Activated CD4-positive, alpha-beta T cell treated with anti-CD3 and anti-CD28 coated beads, Interleukin-2, amount 50 U/mL, for 24 hours (primary cell): ENCODE measurements at places on chromosomes 1 and 21.

DNA sequence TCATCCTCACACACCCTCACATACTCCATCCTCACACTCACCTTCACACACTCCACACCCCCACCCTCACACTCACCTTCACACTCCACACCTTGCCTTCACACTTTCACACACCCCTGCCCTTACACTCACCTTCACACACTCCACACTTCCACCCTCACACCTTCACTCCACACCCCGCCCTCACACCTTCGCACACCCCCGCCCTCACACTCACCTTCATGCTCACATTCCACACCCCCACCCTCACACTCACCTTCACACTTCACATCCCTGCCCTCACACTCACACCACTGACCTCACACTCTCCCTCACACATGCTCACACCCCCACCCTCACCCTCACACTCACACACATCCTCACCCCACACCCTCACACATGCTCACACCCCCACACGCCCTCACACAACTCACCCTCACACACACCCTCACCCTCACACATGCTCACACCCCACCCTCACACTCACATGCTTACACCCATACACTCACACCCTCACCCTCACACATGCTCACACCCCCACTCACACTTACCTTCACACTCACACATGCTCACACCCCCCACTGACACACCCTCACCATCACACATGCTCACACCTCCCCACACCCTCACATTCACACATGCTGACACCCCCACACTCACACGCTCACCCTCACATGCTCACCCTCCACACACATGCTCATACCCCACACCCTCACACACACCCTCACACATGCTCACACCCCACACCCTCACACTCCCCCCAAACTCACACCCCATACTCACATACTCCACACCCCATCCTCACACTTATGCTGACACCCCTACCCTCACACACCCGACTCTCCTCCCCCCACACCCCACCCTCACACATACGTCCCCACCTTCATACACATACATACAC lies 44.5 kb upstream of the EDN2 start:
- DNase-seq, result no peak

- peak; percentile 2 for DNase-seq
These were observed 184.5 kb upstream of the TMEM51 start for GRCh38 chr1:14969006-14969405.

DNA sequence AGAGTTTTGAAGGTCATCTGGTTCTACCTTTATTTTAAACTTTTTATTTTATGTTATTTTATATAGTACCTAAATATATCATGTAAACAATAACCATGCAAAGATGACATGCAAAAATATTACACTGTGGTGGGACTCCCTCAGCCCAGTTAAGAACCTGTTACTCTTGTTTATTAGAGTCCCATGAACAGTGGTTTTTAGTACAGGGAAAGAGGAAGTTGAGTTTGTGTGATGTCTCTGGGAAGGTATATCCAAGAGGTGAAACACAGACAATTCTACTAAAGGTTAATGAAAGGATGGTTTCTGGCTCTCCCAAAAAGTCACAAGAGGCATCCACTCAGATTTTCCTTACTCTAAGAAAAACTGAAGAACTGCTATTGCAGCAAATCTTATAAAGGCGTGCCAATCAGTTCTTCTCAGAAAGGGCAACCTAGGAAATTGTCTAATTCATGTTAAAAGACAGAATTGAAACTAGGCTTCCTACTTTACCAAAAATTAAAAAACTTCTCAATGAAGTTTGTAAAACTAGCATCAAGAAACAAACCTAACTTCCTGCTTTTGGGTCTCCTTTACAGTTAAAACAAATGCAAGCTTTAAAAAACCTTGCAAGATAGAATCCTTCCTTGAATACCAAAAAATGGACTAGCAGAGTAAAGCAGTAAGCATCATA lies 19.9 kb downstream of the GFI1 start:
- no peak for DNase-seq

GRCh38 chr1:86114236-86114635 lies 42.3 kb downstream of the COL24A1 start:
- DNase-seq, result no peak

DNA sequence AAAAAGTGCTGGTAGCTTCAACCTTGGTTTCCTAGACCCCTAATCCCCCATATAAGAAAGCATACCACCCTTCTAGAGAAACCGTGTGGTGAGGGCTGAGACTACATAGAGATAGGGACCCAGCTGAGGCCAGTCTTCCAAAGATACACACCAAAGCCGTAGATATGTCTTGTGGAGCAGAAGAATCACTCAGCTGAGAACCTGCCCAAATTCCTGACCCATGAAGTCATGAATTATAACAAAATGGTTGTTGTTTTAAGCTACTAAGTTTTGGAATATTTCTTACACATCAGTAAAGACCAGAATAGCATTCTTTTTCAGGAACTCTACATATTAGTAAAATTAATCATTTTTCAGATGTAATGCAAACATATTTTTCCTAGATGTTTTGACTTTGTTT lies 3.3 kb upstream of the SNRPE start:
- DNase-seq, result no peak

- no peak for DNase-seq
These were observed 52.5 kb downstream of the RASAL2 start for GRCh38 chr1:178146436-178146835.
